ENCODE measurements at places on chromosomes 6 and 20. TPM values are rescaled to one million over a fixed set of nuclear protein-coding genes. Genes with fewer than 3 reads are reported as not detected.
A peak's percentile ranks its signal among the peaks of the same experiment; 100 is the strongest.

DNA sequence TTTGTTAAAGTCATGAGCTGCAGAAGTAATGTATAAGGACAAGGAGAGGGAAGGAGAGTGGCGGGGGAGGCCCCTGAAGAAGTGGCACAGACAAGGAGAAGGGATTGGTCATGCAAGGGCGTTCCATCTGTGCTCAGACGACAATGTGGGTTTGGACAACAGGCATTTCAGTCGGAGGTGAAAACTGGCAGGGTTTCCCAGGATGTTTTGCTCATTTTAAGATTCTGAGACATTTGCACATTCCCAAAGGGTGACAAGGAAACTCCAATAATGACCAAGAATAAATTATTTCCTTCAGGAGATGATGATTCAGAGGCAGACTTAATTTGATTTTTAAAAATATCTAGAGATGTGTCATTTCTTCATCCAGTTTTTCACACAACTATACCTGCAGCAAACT lies 181.8 kb downstream of the HIVEP2 start:
- H3K27ac ChIP-seq: no peak overlapping the region
- H3K4me3 ChIP-seq: no peak overlapping the region
- no peak for DNase-seq
- peaks cover 32% of the 10 kb centered on the region for H3K36me3 ChIP-seq
- peaks cover 5% of the 10 kb centered on the region for H3K4me1 ChIP-seq

DNA sequence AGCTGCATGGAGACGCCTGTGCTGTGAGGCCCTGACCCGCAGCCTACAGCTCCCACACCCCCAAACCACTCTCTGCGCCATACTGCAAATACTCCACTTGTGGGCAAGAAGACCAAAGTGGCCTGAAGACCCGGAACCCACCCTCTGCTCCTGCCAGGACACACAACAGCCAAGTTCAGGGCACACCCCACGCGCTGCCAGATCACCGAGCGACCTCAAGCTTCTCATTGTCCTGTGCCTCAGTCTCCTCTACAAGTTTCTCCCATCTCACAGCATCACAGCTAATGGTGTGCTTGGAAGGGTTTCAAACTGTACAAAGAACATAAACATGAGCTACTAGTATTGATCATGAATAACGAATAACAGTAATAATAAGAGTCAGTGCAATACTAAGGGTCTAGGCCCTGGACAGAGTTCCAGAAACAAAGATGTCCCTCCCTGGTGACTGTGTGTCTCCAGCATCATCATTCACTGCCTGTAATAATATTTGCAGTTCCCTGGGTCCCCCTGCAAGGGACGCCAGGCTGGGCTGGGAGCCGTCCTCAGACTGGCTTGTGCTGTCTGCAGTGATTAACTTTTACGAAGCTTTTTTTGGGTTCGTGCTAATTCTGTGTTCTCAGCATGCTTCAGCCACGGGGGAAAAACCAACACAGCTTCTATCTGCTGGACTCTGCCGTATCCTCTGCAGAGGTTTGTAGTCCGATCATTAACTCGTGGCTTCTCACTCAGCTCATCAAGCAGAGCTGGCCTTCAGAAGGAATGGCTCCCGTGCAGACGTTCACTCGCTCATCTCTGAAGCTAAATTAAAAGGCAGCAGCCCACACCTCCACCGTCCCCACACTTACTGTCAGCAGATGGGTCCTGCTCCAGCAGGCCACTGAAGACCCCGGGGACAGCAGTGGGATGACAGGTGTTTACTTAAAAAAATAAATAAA lies 81.6 kb upstream of the MPC1 start:
- H3K36me3 ChIP-seq: peaks cover 45% of the 10 kb centered on the region
- H3K27me3 ChIP-seq: no peaks in the 10 kb centered on the region
- H3K27ac ChIP-seq: no peak overlapping the region
- DNase-seq: no peak
- H3K4me3 ChIP-seq: no peak overlapping the region

The RHAG gene
- polyA plus RNA-seq: not detected

- H3K4me1 ChIP-seq: peaks cover 6% of the 10 kb centered on the region
- peak overlapping the region; percentile 90 for H3K27ac ChIP-seq
- H3K4me3 ChIP-seq: no peak overlapping the region
- H3K27me3 ChIP-seq: no peaks in the 10 kb centered on the region
- H3K36me3 ChIP-seq: no peaks in the 10 kb centered on the region
Observed at GRCh38 chr6:112286010-112286409, 31.6 kb upstream of the LAMA4 start.

DNA sequence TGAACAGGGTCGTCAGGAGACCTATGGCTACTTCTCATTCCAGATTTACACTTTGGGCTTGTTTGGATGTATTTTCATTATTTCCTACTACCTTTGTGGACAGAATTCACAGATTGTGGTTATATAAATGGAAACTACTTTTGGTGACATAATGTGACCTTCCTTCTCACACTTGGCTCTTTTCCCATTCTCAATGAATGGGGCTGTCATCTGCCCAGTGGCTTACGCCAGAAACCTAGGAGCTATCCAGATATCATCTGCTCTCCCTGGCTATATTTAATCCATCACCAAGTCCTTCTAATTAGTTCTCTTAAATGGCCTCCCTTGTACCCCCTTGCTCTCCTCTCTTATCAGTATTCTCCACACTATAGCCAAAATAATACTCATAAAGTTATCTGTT lies 1606.8 kb downstream of the KHDRBS2 start:
- no peak overlapping the region for H3K4me3 ChIP-seq
- H3K27ac ChIP-seq: no peak overlapping the region
- DNase-seq: no peak
- no peaks in the 10 kb centered on the region for H3K4me1 ChIP-seq
- H3K27me3 ChIP-seq: no peaks in the 10 kb centered on the region
- H3K36me3 ChIP-seq: no peaks in the 10 kb centered on the region

- no peaks in the 10 kb centered on the region for H3K36me3 ChIP-seq
- no peaks in the 10 kb centered on the region for H3K4me1 ChIP-seq
- no peak overlapping the region for H3K4me3 ChIP-seq
Observed at GRCh38 chr6:169371344-169372127, 117.9 kb upstream of the THBS2 start.

GRCh38 chr6:36309203-36309602 lies 27.5 kb downstream of the BNIP5 start:
- H3K27ac ChIP-seq: no peak overlapping the region
- peaks cover 12% of the 10 kb centered on the region for H3K27me3 ChIP-seq
- peaks cover 2% of the 10 kb centered on the region for H3K4me1 ChIP-seq
- H3K4me3 ChIP-seq: no peak overlapping the region
- no peak for DNase-seq

The CDH26 gene
- 0.13 TPM for polyA plus RNA-seq

The IRF4 gene
- not detected for polyA plus RNA-seq

GRCh38 chr6:11368264-11368663 lies 135.8 kb upstream of the NEDD9 start:
- no peaks in the 10 kb centered on the region for H3K27me3 ChIP-seq
- H3K36me3 ChIP-seq: no peaks in the 10 kb centered on the region
- H3K27ac ChIP-seq: no peak overlapping the region
- H3K4me1 ChIP-seq: peaks cover 9% of the 10 kb centered on the region
- no peak overlapping the region for H3K4me3 ChIP-seq

DNA sequence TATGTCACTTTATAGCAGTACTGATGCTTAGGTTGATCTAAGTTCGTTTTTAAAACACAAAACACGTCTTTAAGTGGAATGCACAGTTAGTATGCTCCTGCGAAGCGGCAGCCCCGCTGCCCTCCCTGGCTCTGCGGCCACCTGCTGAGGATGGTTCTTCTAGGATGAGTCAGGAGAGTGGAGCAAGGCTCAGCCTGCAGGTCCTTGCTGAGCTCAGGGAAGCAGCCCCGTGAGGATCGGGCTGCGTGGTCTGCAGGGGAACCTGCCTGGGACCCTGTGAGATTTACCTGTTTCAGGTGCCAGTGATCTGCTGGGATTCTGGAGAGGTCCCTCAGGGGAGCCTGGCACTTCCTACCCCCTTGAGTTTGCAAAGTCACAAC lies 57.5 kb downstream of the SYNJ2 start:
- H3K4me1 ChIP-seq: peaks cover 39% of the 10 kb centered on the region
- H3K27me3 ChIP-seq: no peaks in the 10 kb centered on the region
- no peak for DNase-seq
- H3K27ac ChIP-seq: peak overlapping the region; percentile 99

The MMP24 gene
- polyA plus RNA-seq: 18.1 TPM

The SLC44A4 gene
- 0.26 TPM for polyA plus RNA-seq

DNA sequence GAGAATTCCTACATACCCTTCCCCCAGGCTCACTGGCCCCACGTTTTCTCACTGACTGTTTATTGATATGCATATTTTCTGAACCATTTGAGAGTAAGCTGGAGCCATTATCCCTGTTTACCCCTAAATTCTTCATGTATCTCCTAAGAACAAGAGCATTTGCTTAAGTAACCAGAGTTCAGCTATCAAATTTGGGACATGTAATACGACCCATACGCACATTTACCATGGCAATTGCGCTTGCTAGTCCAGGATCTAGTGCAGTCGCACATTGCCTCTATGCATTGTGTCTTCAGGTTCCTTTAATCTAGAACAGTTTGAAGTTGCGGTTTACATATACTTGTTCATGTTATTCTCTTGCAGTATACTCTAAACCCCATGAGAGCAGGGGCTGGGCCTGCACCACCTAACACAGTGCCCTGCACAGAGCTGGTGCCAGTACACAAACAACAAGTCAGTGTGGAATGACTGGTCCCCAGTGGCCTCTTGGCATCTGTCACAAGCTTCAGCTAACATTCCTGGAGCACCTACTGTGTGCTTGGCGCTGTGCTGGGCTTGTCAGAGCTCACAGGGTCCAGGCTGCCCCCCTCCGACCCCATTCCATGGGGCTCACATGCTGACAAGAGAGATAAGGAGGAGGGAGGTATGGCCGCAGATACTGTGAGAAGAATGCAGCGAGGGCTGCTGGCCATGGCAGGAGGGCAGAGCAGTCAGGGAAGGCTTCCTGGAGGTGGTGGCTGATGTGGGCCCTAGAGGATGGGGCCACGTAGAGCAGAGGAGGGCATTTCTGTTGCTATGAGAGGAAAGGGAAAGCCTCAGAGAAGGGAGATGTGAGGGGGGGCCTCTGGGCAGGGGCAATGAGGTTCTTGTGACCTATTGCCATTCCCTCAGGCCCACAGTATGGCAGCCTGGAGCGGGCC lies 28.1 kb downstream of the SPDEF start:
- H3K36me3 ChIP-seq: no peaks in the 10 kb centered on the region
- no peak overlapping the region for H3K4me3 ChIP-seq
- no peaks in the 10 kb centered on the region for H3K27me3 ChIP-seq

GRCh38 chr6:45467853-45468252 lies 90.1 kb upstream of the SUPT3H start:
- DNase-seq: no peak
- H3K27me3 ChIP-seq: no peaks in the 10 kb centered on the region
- H3K4me1 ChIP-seq: no peaks in the 10 kb centered on the region
- H3K4me3 ChIP-seq: no peak overlapping the region
- no peaks in the 10 kb centered on the region for H3K36me3 ChIP-seq
- H3K27ac ChIP-seq: no peak overlapping the region

The C20orf204 gene
- polyA plus RNA-seq: 0.16 TPM

The RAET1G gene
- polyA plus RNA-seq: 2.5 TPM

The AGER gene
- polyA plus RNA-seq: 2.9 TPM

The GPSM3 gene
- 1.9 TPM for polyA plus RNA-seq

The LPIN3 gene
- 0.21 TPM for polyA plus RNA-seq

DNA sequence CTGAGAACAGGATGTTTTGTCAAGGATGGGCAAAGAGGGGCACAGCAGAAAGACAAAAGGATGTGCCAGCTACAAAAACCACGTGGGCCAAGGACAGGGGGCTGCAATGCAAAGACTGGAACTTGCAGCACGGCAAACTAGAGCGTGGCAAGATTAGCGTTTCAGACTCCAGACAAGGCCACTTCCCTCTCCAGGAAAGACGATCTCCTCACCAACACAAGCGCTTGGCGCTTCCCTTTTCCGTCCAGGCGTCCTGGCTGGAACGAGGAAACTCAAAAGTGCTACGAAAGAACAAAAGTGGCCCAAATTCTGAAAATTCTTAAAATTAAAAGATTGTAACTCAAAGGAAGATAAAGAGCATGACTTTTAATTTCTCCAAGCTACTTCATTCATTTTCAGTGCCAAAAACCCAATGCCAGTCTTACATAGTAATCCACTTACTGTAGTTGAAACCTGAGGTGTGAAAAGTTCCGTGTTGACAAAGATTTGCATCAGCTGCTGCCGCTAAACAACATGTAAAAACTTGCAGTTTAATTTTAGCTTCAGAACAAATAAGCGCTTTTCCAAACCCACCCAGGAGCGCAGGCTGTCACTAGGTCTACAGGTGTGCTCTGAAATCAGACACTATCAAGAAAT lies 207.1 kb upstream of the RREB1 start:
- DNase-seq: no peak
- no peak overlapping the region for H3K4me3 ChIP-seq
- no peaks in the 10 kb centered on the region for H3K27me3 ChIP-seq
- no peak overlapping the region for H3K27ac ChIP-seq
- H3K4me1 ChIP-seq: no peaks in the 10 kb centered on the region
- H3K36me3 ChIP-seq: no peaks in the 10 kb centered on the region

GRCh38 chr6:29678114-29678513 lies 2.8 kb downstream of the ZFP57 start:
- no peak for DNase-seq
- no peaks in the 10 kb centered on the region for H3K4me1 ChIP-seq
- no peak overlapping the region for H3K4me3 ChIP-seq
- H3K36me3 ChIP-seq: no peaks in the 10 kb centered on the region
- H3K27me3 ChIP-seq: no peaks in the 10 kb centered on the region

The NHSL1 gene
- not detected for polyA plus RNA-seq

The HFE gene
- not detected for polyA plus RNA-seq

GRCh38 chr6:158642097-158642601 lies 2.4 kb downstream of the DYNLT1 start:
- H3K4me1 ChIP-seq: peaks cover 33% of the 10 kb centered on the region
- H3K27me3 ChIP-seq: no peaks in the 10 kb centered on the region
- peak overlapping the region; percentile 94 for H3K27ac ChIP-seq
- peak overlapping the region; percentile 96 for H3K4me3 ChIP-seq
- DNase-seq: no peak
